Activated T-helper 1 cell treated with anti-CD3 and anti-CD28 coated beads, Interleukin-2, amount 50 U/mL, for 16 hours (primary cell): ENCODE measurements at places on chromosomes 2 and 18.

DNA sequence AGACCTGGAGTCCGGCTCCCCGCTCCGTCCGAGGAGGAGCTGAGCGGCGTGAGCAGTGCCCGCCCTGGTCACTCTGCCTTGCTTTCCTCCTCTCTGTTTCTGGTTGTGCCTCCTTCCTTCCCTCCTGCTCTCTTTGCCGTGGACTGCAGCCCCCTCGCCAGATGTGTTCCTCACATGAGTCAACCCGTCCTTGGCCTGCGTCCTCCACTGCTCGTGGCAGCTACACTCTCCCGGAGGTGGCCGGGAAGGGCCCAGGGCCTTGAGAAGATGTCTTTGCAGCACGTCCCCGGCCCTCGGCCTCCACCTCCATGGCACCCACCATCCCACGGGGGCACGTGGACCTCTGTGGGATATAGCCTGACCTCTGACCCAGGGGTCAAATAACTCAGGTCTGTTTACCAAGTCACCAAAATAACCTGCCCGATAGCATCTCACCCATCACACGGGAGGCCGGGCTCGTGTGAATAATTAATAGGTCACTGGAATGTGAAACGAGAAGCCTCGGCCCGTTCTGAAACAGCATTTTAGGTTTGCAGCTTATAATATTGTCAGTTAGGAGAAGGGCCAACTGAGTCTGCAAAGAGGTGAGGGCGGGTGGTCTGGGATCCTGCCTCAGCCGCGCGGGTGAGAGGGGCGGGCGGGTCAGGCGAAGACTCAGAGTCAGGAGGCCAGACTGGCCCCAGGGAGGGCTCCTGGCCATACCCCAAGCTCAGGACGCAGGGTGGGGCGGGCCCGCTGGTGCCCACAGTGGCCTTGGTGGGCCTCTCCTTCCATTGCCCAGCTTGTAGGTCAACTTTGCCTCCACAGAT is 42.6 kb downstream of the NFATC1 start:
- no peak for DNase-seq

GRCh38 chr2:36380624-36381481 is 25.3 kb downstream of the CRIM1 start:
- DNase-seq = no peak

DNA sequence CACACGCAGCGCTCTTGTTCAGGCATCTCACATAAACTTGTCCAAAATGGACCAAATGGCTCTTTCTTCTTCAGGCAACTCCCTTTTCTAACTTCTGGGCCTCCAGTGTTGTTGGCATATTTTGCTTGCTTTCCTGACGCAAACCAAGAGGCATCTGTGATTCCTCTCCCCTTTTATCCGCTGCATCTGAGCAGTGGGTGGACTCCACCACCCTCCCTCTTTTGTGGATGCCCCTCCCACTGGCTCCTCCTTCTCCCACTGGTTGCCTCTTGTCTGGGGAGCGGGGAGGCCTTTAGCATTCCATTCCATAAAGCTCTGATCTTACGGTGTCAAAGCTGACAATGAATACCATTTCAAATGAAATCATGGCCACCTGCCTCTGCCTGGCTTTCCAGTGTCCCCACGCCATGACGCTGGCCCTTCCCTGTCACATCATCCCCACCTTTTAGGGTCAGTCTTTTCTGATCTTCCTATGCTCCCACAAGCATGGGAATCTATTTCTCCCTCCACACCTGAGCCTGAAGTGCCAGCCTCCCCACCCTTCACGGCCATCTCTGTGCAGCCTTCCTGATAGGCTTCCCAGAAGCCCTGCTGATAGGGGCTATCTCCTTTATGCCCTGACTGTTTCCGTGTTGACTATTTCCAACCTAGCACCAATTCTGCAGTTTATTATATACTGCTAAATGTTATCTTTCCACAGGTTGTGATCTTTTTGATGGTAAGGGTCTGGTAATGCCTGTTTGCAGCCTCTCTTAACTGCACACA is 51.5 kb downstream of the RPL37A start:
- DNase-seq = no peak

DNA sequence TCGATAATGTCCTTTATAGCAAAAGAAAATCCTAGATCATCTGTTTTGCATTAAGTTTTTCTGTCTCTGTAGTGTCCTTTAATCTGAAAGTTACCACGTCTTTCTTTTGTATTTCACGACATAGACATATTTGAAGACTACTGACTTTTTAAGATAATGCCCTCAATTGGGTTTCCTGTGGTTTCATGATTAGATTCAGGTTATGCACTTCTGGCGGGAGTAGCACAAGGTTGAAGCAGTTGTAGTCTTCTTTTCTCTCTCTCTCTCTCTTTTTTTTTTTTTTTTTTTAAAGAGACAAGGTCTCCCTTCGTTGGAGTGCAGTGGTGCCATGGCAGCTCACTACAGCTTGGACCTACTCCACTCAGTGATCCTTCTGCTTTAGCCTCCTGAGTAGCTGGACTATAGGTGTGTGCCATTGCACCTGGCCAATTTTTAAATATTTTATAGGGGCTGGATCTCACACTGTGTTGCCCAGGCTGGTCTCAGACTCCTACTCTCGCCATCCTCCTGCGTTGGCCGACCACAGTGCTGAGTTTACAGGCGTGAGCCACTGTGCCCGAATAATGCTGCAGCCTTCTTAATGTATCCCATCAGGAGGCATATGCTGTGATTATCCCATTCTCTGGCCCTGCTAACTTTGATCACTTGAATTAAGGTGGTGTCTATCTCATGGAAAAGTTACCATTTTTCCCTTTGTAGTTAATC is 3.9 kb downstream of the INPP4A start:
- DNase-seq = no peak

GRCh38 chr2:220753486-220753885 is 818.6 kb downstream of the EPHA4 start:
- no peak for DNase-seq

- no peak for DNase-seq
Measured at GRCh38 chr18:49743117-49743567, 70.2 kb downstream of the ACAA2 start.

DNA sequence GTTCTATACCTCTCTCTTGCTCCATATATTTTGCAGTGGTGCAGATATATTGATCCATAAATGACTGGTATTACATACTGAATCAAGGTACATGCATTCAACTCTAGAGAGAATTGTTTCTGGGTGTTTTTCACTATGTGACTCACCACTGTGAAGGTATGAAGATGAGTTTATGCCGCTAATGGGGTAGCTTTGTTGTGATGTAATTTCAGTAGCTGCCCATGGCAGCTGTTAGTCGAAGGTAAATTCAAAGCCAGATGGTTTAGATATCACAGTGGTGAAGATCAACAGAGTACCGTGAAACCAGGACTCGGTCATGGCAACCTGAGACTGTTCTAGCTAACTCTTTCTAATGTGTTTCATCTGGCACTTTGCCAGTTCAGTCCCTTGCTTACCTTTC is 50.4 kb downstream of the PKP4 start:
- no peak for DNase-seq

- no peak for DNase-seq
Measured at GRCh38 chr2:33333433-33333832, 143.0 kb upstream of the RASGRP3 start.

GRCh38 chr18:45920367-45920766 is 46.8 kb downstream of the EPG5 start:
- no peak for DNase-seq

DNA sequence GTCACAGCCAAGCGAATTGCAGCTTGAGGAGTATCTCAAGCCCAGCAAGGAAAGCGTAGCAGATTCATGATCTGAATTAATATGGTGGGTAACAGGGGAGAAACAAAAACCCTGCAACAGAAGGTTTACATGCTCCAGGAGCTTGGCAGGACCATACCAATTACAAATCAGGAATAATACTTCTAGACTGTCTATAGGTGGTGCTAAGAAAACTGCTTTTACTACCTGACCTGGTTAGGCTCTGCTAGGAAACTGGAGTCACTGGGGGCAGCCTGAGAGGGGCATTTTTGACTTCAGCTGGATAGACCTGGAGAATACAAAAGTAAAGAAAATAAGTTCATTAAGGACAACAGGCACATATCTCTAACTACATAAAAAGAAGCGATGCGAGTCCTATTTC is 24.6 kb upstream of the SPOPL start:
- no peak for DNase-seq

GRCh38 chr2:239425631-239426030 is 24.8 kb upstream of the HDAC4 start:
- no peak for DNase-seq

- no peak for DNase-seq
Measured at GRCh38 chr2:71557321-71557720, 104.0 kb downstream of the DYSF start.

GRCh38 chr18:59715966-59716369 is 18.7 kb upstream of the CCBE1 start:
- no peak for DNase-seq

DNA sequence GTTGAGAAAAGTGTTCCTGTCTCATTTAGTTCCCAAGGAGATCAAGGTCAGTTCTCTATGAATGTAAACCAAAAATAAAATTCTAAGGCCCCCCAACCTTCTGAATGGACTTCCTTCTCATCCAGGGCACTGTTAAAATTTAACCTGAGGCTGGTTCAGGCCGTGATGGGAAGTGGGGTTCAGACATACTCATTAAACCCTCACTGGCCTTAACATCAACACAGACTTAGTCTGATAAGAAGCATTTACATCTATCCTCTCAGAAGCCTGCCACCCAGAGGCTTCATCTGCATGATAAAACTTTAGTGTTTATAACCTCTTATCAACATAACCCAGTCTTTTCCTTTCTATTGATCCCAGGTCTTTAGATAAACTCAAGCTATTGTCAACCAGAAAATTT is 22.4 kb downstream of the ITSN2 start:
- no peak for DNase-seq

DNA sequence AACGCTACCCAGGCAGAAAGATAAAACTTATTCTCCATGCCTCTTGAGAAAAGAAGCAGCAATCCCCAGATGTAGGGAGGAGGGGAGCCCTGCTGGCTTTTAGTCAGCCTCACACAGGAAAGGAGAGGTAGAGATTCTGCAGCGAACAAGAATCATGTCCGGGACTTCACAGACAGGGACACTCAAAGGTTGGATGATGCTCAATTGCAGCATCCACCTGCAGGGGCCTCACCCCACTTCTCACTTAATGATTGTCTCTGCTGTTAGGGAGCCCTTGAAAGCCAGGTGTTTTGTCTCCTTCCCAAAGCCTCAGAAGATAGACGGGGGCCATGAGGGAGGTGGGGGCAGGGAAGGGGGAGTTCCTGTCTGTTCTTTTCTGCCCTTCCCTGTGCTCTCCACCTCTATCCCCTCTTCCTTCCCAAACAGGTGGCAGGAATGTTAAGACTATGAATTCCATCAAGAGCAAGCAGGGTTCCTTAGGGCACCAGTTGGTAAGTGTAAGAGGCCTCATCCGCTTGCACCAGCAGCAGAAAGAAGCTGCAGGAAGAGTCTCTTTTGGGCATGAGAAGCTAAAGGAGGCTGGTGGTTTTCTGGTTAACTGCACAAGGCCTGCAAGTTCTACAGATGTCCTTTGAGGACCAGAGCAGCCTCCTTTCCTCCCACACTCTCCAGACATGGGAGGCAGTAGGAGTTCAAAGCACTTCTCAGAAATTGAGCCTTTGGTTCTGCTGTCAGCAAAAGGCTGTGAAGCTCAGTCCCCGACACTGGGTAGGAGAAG is 154.7 kb upstream of the TNP1 start:
- DNase-seq = no peak

DNA sequence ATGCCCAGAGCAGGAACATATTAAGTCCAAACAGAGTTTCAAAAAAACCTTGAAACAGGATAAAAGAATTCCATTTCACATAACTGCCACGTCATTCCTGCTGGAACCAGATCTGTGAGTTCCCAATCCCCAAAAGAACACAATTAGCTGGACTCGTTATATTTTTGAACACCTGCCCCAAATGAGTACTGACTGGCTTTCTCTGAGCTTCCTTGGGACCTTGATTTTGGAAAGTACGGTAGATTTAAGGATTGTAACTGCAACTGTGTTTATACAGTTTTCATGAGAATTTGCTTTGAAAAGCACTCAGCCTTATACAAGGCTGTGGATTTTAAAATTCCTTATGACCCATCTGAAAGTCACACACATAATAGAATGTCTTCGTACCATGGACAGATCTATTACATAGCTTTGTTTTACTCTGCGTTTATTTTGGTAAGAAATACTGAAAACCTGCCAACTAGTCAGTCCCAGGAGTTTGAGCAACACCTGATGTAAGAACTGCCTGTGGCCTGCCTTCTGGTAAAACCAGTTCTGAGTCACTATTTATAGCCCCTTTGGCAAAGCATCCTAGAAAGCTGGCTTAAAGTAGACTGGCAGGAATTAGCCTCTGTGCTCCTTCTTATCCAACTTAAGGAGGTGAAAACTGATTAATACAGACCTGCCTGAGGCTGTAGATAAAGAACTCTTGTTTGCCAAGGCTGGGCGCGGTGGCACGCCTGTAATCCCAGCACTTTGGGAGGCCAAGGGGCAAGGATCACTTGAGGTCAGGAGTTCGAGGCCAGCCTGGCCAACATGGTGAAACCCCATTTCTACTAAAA is 48.1 kb downstream of the MERTK start:
- no peak for DNase-seq

GRCh38 chr2:227460070-227460485 is 11.9 kb upstream of the AGFG1 start:
- DNase-seq = peak; percentile 22

DNA sequence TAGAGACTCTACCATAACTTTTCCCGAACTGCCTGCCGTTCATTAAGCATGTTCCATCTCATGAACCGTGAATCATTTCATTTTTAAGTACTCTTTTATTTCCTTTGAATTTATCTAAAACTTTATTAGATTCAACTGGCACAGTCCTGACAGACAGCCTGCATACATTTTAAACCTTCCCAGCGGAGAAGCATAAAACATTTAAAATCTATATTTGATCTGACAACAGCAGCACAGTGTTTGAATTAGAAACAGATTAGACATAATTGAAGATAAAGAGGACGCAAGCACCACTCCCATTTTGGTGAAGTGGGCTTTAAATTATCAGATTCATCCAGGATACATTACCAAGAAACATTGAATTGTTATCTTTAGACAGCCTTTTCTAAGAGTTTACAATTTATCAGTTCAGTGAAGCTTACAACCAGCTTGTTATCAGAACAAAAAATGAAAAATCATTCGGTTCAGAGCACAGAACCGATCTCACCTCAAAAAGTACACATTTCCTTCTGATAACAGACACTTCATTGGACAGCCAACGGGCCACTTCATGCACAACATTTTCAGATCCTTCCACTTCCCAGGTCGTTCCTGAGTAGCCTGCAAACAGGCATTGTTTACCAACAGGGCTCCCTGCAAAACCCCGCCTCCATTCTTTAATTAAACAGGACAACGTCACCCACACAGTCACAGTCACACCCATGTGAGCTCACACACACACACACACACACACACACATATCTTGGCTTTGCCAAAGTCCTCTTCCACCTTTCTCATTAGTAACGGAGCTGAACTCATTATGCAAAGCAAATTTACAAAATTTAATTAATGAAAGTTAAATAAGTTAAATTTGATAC is 171.2 kb downstream of the SP3 start:
- no peak for DNase-seq

GRCh38 chr2:114113518-114113917 is 223.6 kb downstream of the ACTR3 start:
- no peak for DNase-seq
